ENCODE measurements at places on chromosomes 7 and 10.

DNA sequence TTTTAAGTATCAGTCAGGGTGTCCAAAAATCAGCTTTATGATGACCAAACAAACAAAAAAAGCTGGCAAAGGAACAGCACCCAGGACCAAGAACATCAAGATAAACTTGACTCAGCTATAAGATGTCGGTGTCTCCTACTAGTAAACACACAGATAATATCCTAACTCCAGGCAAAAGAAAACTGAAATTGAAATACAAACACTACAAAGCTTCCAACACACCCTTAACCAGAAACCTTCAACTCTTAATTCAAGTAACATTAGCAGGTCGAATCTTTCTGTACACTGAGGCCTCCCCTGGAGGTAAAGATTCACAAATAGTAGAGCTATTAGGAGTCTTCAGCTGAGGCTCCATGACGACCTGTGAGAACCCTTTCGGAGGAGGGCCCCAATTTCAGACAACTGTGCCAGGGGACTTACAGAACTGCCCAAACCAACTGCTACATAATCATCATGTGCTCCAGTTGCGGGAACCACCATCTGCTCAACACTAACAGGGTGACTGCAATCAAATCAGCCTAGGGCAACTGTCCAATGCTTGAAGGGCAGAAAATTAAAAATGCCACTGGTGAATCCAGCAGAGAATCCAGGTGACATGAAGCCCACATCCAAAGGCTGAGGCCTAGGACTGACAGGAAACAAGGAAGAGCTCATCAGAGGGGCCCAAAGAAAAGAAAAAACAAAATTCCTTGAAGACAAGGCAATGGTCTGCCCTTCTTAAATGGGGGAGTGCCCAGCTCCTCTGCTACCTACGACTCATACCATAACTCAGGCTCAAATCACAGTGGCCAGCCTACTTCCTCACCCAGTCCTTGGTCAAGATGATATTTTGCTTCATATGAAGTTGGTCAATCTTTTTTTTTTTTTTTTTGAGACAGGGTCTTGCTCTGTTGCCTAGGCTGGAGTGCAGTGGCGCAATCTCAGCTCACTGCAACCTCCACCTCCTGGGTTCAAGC, 20.0 kb downstream of the XPNPEP1 start:
- DNase-seq = no peak

- DNase-seq = no peak
Observed at GRCh38 chr10:131102147-131102546, 209.4 kb downstream of the TCERG1L start.

DNA sequence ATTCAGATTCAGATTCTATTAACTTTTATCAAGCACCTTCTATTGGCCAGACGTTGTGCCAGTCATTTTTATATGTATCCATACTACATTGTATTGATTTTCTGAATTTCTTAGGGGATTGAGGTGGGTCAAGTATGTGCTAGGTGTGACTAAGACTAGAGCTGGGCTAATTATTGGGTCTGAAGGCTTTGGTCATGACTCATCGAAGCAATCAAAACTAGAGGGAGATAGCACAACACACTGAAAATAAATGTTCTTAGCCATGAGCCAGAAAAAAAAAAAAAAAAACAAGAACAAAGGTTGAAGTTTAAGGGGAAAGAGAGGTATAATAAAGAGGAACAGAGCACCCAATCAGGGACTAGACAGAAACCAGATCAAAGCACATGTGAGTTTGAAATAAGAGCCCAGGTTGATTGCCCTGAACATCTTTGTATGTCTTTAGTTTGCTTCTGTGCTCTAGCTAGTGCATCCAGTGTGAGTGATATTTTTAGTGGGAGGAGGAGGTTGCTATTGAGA, 171.6 kb upstream of the FOXP2 start:
- peak; percentile 7 for DNase-seq

DNA sequence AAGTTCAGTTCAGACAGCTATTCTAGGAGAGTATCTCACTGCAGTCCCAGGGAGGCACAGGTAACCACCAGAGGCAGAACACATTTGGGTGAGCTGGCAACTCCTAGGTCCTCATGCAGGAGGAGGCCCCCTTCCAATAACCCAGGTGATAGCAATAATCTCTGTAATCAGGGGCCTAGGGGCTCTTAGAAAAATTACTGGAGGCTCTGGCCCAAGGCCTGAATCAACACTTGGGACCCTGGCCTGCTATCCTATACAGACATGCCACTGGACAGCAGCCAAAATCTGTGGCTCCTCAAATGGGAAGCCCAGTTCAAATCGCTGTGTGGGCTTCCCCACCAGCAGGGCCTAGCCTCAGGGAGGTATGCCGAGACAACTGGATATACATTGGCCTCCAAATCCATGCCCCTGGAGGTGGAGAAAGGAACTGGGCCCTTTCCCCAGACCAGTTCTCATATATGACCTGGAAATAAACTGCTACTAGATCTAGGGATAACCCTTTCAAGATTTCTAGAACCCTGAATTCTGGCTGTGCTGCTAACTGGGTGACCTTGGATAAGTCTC, 1.6 kb downstream of the AVPI1 start:
- peak; percentile 43 for DNase-seq

DNA sequence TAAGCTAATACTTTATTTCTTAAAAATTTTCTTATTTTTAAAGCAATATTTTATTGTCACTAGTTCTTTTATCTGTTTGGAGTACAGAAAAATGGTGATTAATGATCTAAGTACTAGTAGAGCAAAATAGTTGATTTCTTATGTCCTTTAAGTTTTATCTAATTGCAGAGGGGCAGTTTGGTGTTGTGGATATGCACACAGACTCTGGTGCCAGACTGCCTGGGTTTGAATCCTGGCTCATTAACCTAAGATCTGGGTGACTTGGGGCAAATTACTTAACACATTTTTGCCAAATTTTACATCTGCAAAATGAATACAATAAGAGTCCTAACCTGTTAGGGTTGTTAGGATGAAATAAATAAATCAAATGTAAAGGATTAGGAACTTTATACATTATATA, 10.7 kb upstream of the PRPS1L1 start:
- DNase-seq = no peak

GRCh38 chr10:47309408-47310089, 9.6 kb downstream of the GDF10 start:
- DNase-seq = no peak

- DNase-seq = peak; percentile 75
Observed at GRCh38 chr10:34615770-34616169, 199.3 kb downstream of the PARD3 start.

DNA sequence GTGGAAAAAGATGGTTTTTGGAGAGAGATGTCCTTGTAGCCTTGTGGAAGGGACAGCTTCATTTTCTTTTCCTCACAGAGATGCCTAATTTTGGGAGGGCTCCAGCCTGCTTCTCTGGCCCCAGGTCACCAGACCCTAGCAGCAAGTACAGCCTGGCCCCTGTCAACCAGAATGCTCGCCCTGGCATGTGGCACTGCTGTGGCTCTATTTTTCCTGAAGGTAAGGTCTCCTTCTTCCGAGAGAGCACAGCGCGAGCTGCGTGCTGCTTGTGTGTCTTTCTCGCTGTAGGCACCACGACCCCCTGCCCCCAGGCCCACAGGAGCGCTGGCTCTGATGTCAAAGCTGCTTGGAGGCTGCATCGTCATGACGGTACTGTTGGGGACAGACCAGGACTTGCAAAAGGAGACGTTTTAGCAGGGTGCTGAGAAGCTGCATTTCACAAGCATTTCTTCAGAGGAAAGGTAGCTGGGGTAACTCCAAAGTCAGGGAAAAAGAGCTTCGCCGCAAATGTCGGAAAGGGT, 58.7 kb downstream of the CLEC2L start:
- no peak for DNase-seq

DNA sequence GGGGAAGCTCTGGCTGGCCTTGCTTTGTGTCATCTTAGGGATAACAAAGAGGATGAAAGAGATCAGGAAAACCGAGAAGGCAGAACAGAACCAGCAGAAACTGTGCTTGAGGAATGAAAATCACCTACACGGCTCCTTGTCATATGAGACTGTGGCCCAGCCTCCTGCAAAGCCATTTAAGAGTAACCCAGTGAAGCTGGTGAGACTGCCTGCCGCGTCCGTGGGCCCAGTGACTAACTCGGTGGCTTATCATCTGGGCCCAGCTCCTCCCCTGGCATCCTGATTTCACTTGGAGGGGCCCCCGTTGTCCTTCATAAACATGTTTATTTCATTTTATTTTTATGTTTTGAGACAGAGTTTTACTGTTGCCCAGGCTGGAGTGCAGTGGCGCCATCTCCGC, 30.7 kb downstream of the HTRA1 start:
- DNase-seq = no peak

DNA sequence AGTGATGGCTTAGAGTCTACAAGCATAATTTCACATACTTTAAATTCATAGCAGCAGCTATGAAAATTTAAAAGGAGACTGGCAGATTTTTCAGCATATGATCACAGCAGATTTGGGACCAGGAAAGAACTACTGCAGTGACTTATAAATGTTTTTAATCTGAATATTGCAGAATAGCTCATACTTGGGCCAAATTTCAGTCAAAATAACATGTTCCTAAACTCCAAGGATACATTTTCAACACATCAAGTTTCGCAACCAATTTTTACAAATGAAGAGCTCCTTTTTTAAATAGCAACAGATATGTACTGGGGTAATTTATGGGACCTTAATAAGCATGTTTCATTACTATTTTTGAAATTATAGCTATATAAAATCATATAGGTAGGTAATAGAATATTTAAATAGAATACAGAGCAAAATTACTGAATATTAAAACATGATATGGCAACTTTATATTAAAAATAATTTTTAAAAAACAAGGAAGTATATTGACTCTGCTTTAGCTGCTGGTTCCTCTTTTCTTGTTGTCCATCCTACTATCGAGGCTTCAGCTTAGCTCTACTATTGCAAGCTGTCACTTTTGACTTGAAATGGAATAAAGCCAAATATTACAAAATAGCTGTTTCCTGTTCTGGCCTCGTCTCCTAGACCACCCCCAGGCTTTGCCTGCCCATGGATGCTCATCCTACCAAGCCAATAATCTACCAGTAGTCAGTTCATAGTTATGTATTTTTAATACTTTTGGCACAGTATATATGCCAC, 123.1 kb downstream of the NRBF2 start:
- DNase-seq = peak; percentile 51

DNA sequence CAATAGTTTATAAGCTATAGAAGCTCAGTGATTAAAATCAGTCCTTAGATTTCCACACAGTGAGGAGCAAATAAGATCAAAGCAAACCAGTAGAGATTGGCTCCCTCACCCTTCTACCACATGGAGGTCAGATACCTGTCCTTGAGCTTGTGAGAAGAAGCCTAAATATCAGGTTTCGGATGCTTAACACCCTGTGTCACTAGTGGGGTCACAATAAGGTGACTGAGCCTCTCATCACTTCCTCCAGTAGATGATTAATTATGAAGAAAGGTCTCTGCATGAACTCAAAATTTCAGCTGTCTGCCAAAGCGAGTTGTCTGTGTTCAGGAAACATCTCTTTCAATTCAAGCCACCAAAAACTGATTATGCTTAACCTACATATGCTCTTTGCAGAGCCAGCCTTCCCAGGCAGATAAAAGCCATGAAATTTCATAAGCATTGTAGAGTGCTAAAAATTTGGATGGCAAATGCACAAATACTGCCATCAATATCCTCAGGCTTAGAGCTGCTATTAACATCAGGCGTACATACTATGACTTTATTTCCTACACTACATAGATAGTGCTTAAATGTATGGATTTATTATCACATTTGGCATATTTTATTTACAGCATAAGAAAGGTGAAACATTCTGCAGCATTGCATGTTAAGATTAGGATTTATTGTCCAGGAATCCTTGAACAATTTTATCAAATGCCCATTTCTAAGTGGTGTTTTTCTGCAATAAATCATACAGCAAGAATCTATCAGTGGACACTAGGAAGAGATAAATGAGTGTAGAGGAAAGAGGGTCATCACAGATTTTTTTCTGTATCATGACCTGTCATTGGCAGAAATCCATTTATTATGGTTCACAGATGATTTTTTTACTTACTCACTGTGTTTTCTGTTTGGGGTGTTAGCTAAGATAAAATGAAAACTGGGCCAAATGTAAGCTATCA, 285.1 kb upstream of the SP8 start:
- DNase-seq = no peak

GRCh38 chr7:14197280-14197679, 207.8 kb upstream of the ETV1 start:
- DNase-seq = no peak

GRCh38 chr7:99380032-99380822, 5.7 kb downstream of the ARPC1B start:
- peak; percentile 47 for DNase-seq

DNA sequence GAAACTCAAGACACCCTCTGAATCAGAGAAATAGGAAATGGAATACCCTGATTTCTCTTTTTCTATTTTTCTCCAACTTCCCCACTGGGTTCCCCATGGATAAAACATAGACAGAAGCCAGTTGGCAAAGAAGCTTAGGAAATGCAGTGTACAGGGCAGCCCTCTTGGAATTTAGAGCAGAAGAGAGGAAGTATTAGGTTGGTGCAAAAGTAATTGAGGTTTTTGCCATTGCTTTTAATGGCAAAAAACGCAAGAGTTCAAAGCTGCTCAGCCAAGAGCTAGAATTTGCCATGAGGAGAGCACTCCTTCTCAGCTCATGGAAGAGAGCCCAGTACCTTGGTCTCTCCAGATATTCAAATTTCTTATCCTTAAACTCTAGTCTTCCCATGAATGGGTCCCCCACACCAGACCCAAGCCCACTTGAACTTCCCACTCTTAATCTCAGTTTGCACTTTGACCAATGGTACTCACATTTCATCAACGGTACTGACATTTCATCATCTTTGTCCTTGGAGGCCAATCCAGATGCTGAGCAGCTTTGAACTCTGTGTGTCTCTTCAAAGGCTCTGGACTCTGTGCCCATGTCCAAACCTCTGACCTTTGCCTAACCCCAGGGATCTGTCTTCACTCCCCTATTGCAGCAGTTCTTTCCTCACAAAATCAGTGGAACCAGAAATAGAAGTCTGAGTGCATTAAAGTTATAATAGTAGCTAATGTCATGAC, 73.2 kb upstream of the PPP1R3C start:
- no peak for DNase-seq

DNA sequence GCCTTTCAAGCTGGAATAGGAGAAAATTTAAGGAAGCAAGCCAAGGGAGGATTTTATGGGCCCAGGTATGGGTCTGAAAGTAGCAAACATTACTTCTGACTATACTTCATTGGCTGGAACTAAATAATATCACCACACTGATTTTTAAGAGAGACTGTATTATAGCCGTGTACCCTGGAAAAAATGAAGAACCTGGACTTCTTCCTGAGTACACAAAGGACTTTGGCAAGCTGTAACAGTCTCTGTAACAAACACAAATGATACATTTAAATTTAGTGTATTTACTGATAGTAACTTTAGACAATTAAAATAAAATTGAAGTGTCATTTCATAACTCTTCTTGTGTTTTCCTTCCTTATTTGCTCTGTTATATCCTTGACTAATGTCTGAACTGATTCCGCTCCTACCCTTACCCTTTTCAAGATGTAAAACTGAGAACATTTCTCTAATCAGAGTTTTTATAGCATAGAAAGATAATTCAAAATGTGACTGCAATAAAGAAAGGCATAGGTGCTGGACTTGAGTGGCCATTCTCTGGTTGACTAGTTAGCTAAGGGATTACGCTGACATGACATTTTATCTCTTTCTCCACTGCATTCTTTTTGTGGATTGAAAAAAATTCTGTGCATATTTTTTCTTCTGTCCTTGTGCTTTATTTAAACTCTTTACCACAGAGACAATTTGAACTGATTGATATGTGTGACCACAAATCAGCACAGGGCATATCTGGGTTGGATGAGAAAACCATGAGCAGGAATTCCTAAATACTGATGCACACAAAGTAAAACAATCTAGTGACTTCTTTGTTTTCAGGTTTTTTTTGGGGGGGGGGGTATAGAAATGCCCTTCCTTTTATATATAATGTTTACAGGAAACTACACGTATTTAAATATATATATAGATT, 349.7 kb downstream of the MDFIC start:
- DNase-seq = peak; percentile 90

GRCh38 chr10:119420950-119421875, 121.3 kb downstream of the RGS10 start:
- no peak for DNase-seq
